Caco-2 (cell line): ENCODE measurements at places on chromosomes 11 and 22. TPM values are rescaled to one million over a fixed set of nuclear protein-coding genes. Genes with fewer than 3 reads are reported as not detected.

MUC6 gene
- not detected in 2 replicates for total RNA-seq

TBC1D22A gene
- total RNA-seq: 26.7 and 32.6 TPM in 2 replicates

IGSF9B gene
- 4.2 and 4.3 TPM in 2 replicates for total RNA-seq

LRRC32 gene
- 0.27 and 0.84 TPM in 2 replicates for total RNA-seq

SIRT3 gene
- 24.6 and 26.0 TPM in 2 replicates for total RNA-seq

P2RX6 gene
- 0.11 TPM in 1 of 2 replicates, not detected in the other for total RNA-seq

MPEG1 gene
- not detected in 2 replicates for total RNA-seq

MS4A14 gene
- total RNA-seq: not detected in 2 replicates

ENTHD1 gene
- total RNA-seq: not detected in 2 replicates

DNA sequence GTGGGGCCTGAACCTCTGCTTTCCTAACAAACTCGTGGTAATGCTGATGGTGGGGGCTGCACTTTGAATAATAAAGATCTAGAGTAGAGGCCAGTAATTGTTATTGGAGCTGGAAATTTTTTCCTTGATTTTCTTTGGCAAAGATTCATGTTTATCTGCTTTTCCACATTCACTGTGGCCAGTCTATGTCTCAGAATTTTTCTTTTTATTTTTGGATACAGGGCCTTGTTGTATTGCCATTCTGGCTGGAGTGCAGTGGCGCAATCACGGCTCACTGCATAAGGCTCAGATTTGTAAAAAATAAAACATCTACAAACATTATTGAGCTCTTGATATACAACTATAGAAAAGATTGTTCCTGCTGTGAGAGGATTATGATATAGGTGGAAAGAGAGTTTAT lies 1.6 kb downstream of the TMEM135 start:
- no peak for DNase-seq
- H3K4me3 ChIP-seq: peak overlapping the region; percentile 83
- peaks cover 21% of the 10 kb centered on the region for H3K4me1 ChIP-seq
- H3K27ac ChIP-seq: no peak overlapping the region

DNA sequence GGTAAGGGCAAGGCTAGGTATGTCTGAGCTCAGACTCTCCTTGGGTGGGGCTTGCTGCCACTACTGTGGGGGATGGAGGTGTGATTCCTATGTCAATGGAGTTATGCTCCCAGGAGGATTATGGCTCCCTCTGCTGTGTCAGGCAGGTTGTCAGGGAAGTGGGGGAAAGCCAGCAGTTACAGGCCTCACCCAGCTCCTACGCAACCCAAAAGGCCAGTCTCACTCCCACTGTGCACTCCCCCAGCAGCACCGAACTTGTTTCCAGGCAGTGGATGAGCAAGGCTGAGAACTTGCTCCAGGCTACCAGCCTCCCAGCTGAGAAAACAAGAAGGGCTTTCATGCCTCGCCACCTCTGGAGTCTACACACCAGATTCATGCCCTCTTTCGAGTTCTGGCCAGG lies 18.2 kb downstream of the C11orf91 start:
- DNase-seq: no peak
- H3K4me1 ChIP-seq: no peaks in the 10 kb centered on the region
- no peaks in the 10 kb centered on the region for H3K36me3 ChIP-seq

GRCh38 chr11:63945477-63946163 lies 6.8 kb downstream of the NAA40 start:
- peaks cover 4% of the 10 kb centered on the region; the same call in 1 of the 2 replicates for H3K4me1 ChIP-seq
- no peak overlapping the region for H3K4me3 ChIP-seq
- peak; percentile 78 for DNase-seq
- H3K27ac ChIP-seq: no peak overlapping the region
- H3K27me3 ChIP-seq: no peaks in the 10 kb centered on the region

DNA sequence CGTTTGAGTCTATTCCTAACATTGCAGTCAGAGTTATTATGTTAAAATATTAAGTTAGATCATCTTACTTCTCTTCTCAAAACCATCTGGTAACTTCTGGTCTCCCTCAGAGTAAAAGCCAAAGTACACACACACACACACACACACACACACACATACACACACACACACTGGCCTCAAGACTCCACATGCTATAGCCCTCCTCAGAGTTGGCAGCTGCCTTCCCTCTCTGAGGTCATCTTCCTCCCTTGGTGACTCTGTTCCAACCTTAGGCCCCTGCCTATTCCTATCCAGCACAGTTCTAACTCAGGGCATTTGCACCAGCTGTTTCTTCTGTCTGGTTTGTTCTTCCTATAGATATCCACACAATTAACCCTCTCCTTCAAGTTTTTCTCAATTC lies 272.0 kb upstream of the SESN3 start:
- peaks cover 14% of the 10 kb centered on the region for H3K4me1 ChIP-seq
- no peaks in the 10 kb centered on the region for H3K36me3 ChIP-seq
- no peaks in the 10 kb centered on the region for H3K27me3 ChIP-seq

- H3K4me3 ChIP-seq: no peak overlapping the region
- peaks cover 5% of the 10 kb centered on the region for H3K4me1 ChIP-seq
- no peak overlapping the region for H3K27ac ChIP-seq
Measured at GRCh38 chr22:46657996-46658947, 38.1 kb downstream of the GRAMD4 start.

GRCh38 chr11:9575260-9576240 lies 2.1 kb downstream of the WEE1 start:
- H3K36me3 ChIP-seq: peaks cover 2% of the 10 kb centered on the region; the same call in 1 of the 2 replicates
- DNase-seq: peak; percentile 83
- peaks cover 26% of the 10 kb centered on the region for H3K4me1 ChIP-seq
- H3K4me3 ChIP-seq: peak overlapping the region; percentile 87

DNA sequence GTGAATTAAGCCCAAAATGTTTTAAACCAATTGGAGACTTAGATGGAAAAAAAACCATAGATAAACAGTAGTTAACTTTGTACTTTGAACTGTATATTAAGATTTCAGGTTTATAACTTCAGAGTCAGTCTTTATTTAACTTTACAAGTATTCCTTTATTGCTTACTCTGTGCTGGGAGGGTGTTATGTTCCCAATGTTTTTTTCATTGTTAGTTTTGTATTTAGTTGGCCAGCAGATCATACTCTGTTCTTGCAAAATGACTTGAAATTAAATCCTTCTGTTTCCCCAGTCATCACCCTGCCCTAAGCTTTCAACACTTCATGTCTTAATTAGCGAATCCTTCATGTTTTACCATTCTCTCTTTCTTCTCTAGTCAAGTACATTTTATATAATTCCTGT lies 25.3 kb downstream of the SIK2 start:
- H3K27ac ChIP-seq: no peak overlapping the region
- no peaks in the 10 kb centered on the region for H3K27me3 ChIP-seq
- no peak overlapping the region for H3K4me3 ChIP-seq

DNA sequence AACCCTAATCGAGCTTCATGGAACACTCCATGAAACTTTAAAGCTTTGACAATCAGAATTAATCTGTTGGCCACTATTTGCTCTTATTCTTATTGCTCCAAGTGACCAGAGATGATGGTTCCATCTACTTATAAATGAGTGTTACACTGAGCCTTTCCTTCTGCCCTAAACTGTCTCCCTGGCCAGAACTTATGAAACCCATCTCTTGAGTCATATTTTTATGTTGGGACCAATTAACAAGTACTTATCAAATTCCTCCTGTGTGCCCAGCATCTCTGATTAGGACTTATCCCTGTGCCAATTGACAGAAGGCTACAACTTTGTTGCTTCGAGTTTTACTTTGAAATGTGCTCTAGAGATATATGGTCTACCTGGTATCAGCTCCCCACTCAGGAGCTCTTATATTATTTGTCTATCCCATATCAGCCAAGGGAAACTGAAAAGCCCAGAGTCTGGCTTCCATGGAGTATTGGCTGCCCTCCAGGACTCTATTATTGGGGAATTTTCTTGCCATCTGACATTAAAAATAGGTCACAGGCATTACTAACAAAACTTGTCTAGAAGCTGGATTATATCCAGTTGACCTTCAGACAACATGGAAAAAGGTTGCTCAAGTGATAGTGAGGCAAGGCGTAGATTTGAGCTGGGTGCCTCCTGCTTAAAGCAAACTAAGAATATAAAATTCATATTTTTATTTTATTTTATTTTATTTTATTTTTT lies 8.8 kb downstream of the KREMEN1 start:
- no peak overlapping the region for H3K27ac ChIP-seq
- DNase-seq: no peak
- H3K36me3 ChIP-seq: no peaks in the 10 kb centered on the region; the same call in 1 of the 2 replicates
- H3K27me3 ChIP-seq: no peaks in the 10 kb centered on the region
- H3K4me1 ChIP-seq: peaks cover 5% of the 10 kb centered on the region

DNA sequence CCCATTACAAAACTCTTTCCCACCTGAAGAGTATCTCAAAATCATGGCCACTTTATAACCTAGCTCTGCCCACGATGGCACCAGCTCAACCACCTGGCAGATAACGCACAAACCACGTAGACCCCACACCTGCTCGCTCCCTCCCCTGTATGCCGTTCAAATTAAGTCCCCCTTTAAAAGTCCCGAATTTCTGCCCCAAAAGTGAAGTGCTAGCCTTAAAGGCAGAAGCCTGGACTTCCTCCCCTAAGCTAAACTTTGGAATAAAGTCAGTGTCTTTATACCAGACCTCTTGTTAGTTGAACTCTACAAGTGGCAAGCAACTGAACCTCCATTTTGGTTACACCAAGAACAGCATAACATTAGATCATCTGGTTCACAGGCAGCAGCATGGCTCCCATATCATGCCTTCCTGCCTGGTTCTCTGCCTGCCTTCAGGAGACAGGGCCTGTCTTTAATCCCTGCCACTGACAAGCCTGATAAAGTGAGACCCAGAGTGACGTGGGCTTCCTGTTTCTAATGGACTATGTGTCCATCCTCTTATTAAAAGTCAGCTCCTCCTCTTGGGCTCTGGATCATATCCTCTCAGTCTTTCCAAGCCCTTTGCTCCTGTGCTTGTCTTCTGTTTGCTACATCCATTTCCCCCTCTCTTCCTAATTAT lies 32.6 kb upstream of the NNMT start:
- 0 out of 2 replicates have a peak, but pooled peaks cover 1% of the 10 kb centered on the region for H3K27me3 ChIP-seq
- H3K36me3 ChIP-seq: no peaks in the 10 kb centered on the region
- peak; percentile 22 for DNase-seq
- peaks cover 9% of the 10 kb centered on the region; the same call in 1 of the 2 replicates for H3K4me1 ChIP-seq
- no peak overlapping the region for H3K4me3 ChIP-seq
- H3K27ac ChIP-seq: no peak overlapping the region

DNA sequence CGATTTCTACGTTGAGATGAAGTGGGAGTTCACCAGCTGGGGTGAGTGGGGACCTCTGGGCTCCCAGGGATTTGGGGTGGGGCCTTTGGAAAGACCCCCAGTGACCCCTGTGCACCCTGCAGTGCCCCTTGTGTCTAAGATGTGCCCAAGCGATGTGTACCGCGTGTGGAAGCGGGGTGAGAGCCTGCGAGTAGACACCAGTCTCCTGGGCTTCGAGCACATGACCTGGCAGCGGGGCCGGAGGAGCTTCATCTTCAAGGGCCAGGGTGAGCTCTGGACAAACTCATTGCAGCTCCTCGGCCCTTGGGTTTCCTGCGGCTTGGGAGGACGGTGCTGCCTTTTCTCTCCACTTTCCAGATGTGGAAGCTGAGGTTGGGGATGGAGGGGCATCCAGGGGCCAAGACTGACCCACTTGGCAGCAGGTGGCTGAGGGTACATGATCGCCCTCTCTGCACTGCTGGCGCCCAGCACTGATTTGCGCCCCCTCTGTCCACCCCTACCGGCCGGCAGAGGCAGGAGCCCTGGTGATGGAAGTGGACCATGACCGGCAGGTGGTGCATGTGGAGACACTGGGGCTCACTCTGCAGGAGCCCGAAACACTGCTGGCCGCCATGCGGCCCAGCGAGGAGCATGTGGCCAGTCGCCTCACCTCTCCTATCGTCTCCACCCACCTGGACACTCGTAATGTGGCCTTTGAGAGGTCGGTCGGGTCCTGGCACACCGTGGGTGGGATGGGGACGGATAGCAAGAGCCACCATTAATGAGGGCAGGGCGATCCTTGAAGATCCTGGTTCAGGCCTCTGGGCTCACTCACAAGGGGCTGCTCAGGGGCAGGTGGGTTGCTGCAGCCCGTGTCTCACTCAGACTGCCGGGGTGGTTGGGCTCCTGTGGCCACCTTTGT lies 2.6 kb downstream of the ANKRD13D start:
- no peaks in the 10 kb centered on the region for H3K27me3 ChIP-seq
- DNase-seq: no peak

DNA sequence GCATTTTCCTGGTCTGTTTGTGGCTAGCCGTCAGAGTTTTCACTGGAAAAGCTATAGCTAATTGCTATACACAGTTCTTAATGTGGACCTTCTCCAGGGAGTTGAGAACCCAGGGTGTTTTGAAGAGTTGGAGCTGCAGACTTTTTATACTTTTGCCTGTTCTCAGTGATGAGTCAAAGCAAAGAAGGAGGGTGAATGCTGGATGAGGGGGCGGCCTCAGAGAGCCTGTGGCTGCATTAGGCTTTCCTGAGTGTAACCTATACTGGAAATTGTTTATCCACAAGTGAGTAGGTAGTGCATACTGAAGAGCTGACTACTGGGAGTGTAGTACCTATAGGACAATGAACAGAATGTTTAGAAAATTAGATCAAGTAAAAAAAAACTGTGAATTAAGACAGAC lies 79.7 kb upstream of the HORMAD2 start:
- H3K27me3 ChIP-seq: no peaks in the 10 kb centered on the region
- DNase-seq: no peak
- no peak overlapping the region for H3K4me3 ChIP-seq
- no peak overlapping the region for H3K27ac ChIP-seq
- no peaks in the 10 kb centered on the region for H3K36me3 ChIP-seq

- no peak overlapping the region for H3K27ac ChIP-seq
- no peak overlapping the region for H3K4me3 ChIP-seq
- DNase-seq: no peak
- no peaks in the 10 kb centered on the region for H3K36me3 ChIP-seq
- H3K27me3 ChIP-seq: no peaks in the 10 kb centered on the region
- no peaks in the 10 kb centered on the region for H3K4me1 ChIP-seq
Measured at GRCh38 chr11:104096900-104097299, 60.5 kb downstream of the DDI1 start.

DNA sequence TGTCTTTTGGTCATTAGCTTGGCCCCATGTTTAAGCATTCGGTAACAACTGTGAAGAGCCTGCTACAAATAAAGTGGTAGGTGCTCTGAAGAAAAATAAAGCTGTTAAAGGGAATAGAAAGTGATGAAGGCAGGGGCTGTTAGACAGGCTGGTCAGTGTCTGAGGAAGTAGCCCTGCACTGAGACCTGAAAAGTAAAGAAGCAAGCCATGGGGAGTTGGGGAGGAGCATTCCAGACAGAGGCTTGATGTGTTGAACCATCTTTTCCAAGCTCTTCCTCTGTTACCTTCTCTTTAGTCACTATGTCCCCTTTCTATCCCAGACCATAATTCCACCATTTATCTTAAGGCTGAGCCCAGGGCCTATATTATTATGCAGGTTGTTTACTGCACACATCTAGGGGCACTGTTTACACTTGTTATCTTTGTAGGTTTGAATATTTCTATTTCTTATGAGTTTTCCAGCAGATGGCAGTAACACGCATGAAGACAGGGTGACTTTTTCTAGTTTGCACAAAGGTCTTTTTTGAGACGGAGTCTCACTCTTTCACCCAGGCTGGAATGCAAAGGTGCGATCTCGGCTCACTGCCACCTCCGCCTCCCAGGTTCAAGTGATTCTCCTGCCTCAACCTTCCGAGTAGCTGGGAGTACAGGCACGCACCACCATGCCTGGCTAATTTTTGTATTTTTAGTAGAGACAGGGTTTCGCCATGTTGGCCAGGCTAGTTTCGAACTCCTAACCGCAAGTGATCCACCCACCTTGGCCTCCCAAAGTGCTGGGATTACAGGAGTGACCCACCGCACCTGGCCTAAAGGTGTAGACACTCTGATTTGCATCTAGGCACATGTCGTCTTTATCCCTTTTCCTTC lies 23.0 kb downstream of the ZFTA start:
- H3K4me1 ChIP-seq: no peaks in the 10 kb centered on the region
- no peak overlapping the region for H3K4me3 ChIP-seq
- H3K27me3 ChIP-seq: no peaks in the 10 kb centered on the region
- no peaks in the 10 kb centered on the region for H3K36me3 ChIP-seq
- no peak overlapping the region for H3K27ac ChIP-seq
- no peak for DNase-seq

GRCh38 chr11:12860827-12861226 lies 148.3 kb upstream of the RASSF10 start:
- no peaks in the 10 kb centered on the region for H3K27me3 ChIP-seq
- H3K4me3 ChIP-seq: no peak overlapping the region
- peak overlapping the region; percentile 51 for H3K27ac ChIP-seq
- H3K4me1 ChIP-seq: peaks cover 7% of the 10 kb centered on the region
